Kidney glomerular epithelial cell (primary cell): ENCODE measurements at places on chromosomes 3 and 15.

DNA sequence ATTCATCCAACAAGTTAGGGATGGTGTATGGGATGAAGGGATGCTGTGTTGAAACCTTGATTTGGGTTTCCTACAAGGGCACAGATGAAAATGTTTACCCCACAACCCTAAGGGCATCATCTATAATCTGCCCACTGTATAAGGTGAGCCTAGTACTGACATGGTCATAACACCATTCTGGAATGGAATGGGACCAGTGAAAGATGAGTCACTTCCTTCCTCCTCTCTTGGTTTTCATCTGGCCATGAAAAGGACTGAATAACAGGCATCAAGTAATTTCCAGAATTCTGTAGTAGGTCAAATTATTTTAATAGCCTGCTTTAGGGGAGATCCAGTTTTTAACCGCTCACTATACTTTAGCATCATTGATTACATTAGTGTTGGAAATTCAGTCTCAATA lies 538.6 kb downstream of the NR2F2 start:
- no peak for DNase-seq

GRCh38 chr15:71066983-71067382 lies 48.3 kb upstream of the THSD4 start:
- DNase-seq, result no peak

DNA sequence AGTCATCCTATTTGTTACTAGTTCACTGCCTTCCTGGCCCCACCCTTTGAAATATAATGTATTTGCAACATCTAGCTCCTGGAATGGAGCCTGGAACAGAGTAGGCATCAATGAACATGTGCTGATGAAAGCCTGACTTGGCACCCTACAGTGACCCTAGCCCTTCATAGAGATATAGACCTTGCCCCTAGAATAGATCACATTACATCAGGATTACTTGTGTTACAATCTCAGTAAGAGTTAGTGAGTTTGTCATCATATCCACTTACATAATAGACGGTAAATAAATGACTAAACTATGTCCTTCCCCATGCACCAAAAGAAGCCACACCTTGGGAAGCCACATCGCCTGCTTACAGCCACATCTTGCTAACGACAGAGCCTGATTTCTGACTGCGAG lies 110.5 kb upstream of the WNT5A start:
- no peak for DNase-seq

GRCh38 chr15:69390575-69390974 lies 23.6 kb upstream of the KIF23 start:
- peak; percentile 64 for DNase-seq

DNA sequence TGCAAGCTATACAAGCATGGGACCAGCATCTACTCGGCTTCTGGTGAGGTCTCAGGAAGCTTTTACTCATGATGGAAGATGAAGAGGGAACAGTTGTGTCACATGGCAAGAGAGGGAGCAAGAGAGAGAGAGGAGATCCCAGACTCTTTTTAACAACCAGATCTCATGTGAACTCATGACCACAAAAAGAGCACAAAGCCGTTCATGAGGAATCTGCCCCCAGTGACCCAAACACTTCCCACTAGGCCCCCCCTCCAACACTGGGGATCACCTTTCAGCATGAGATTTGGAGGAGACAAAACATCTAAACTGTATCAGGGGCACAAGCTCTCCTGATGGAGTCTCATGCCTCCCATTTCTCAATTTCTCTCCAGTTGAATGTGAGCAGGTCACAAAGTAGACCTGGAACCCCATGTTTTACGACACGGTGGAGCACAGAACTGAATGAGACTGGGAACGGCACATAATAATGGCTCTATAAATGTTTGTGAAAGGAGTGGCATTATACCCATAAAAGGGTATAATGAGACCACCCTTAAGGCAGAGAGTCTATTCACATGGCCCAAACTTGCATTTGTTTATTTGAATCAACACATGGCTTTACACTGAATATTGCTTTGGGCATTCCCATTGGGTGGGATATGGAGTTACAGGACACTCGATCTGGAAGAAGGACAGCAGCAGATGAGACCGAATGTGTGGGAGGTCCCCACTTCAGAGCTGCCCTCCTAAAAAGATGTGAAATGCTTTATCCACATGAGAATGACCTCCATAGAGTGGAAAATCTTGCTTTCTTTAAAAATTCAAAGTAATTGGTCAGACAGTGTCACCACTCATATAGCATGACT lies 38.8 kb downstream of the IL16 start:
- no peak for DNase-seq
